ENCODE measurements at places on chromosomes 4 and X.
A peak's percentile ranks its signal among the peaks of the same experiment; 100 is the strongest.

DNA sequence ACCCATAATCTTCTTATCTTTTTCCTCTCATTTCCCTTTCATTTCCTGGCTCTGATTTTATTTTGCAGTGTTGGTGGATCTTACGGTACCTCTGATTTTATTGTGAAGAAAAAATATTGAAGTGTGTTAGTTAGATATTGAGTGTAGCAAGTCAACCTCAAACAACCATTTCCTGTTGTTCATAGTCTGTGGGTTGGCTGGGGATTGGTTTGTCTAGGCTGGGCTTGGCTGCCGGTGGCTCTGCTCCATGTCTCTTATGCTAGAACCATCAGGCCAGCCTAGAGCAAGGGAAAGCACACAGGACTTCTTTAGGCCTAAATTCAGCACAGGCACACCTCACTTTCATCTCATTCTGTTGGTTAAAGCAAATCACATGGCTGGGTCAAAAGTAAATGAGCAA is 383.1 kb upstream of the LCORL start:
- DNase-seq, result no peak

DNA sequence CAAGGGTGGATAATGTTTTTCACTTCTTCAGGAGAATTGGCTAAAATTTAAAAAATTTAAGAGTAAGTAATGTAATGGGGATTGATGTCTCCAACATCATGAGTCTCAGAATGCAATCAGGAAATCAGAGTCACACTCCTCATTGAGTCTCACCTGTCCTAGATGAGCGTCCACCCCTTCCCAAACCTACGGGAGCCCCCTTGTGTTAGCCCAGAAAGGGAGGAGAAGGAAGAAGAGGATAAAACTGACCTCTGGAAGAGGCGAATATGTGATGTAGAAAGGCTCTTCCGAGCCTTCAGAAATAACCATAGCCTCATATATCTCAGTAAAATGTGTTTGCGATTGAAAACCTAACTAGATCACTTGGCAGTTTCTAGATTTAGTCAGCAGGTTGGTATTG is 157.1 kb downstream of the DCLK2 start:
- no peak for DNase-seq

DNA sequence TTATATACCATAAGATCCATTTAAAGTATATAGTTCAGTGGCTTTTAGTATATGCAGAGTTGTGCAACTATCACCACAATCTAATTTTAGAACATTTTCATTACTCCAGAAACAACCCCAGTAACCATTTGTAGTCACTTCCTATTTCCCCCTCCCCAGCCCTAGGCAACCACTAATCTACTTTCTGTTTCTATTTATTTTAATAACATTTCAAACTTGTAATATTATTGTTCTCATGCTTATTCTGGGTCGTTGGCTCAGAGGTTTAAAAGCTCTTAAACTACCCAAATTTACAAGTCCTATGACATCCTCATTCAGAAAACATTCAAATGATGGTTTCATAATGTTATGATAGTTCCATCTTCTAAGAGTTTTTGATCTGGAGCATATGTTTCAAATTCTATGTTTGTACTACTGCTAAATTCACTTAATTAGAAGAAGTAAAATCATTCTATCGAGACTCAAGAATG is 18.4 kb downstream of the XIAP start:
- peak; percentile 65 for DNase-seq

DNA sequence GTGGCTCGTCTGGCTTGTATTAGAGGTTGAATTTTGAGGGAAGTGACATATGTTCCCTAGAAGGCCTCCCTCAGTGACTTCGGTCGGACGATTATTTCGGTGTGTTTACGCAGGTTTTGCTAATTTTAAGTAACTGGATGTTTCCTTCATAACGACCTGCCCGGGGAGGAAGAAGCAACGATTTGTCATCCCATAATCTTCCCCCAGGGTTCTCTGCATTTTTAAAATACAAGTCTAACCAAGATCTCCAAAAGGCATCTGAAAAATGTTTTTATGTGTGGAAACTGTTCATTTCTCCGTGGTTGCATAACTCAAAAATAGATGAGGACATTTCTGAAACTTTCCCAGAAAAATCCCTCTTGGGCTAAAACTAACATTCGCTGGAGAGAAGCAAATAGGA is 195.4 kb downstream of the SHOX start:
- no peak for DNase-seq

DNA sequence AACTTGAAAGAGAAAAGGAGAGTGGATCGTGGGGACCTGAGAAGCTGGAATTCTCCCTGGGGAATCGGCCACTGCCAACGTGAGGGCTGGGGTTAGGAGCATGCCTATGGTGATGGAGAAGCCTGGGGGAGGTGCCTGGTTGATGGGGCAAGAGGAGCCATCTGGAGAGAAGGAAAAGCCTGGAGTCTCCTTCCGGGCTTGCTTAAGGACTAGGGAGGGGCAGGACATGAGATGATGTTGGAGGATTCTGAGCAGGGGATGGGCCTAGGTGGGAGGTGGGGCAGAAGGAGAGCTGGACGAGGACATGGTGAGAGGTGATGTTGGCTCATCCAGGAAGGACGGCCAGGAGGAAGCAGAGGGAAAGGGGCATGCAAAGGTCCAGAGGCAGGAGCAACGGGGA is 35.0 kb upstream of the GYG2 start:
- DNase-seq, result no peak

- no peak for DNase-seq
These were observed 293.5 kb upstream of the FAT1 start for GRCh38 chr4:187017147-187017546.

DNA sequence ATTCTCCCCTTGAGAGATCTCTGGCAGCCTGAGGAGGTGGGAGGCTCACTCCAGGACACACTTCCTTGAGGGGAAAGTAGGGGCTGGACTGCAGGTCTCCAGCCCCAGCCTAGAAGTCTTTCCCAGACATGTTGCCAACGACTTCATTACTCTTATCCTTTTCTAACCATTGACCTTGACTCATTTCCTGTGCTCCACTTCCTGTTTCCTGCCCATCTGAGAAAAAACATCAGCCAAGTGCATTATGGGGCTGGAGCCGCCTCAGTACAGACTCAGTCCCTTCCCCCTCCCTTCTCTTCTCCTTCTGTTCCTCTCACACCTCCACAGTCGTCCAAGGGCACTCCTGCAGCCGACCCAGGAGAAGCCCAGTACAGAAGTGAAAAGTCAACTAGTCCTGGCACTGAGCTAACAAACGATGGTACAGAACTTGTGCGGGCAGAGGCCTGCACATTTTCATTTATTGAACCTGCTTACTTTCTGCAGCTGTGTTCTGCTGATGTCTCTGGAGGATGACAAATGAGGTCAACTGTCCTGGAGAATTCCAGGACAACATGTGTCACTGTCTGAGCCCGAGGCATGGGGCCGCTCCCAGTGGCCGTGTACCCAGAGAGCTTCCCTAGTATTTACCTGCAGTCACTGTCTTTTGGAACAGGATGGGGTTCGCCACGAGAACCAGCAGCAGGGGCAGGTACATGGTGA is 20.1 kb downstream of the GPR143 start:
- DNase-seq, result no peak

DNA sequence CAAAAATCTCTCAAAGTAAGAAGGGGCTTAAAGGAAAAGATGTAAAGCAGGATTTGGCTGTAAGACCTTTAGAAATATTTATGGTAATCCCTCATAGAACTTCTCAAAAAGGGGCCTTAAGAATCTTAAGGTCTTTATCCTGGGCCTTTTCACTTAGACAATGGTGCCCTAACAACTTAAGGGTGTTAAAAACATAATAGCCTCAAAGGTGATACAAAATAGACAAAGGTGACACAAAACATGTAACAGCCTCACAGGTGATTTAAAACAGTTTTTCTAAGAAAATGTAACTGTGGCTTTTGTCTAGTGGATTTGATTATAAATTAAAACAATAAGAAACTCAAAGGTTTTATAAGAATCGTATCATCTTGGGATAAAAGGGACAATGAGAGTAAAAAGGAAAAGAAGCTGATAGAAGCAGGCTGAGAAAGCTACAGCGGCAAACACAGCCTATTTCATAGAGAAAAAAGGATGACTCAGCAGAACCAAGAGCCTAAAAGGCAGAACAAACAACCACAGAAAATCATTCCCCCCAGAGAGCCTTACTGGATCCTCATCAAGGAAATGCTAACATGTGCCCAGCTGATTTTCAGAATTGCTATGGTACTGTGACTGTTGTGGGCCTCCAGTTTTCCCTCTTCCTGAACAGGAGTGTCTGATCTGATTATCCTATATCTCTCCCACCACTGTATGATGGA is 164.3 kb downstream of the STPG2 start:
- DNase-seq, result no peak

DNA sequence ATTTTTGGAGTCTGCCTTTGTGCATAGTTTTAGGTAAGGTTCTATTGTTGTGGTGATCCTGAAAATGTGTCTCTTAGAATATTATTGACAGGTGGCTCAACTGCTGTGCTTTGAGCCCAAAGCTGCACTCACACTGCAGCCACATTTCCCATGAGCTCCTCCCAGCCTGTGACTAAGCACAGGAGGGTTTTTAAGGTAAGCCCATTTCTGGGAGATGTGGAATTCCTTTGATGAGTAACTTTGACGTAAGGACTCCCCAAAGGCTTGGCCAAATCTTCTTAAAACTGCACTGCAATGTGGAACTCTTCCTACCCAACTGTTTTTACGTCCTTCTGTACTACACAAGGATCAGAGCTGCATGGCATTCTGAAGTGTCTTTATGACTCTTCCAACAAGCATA is 20.0 kb upstream of the TMPRSS11A start:
- no peak for DNase-seq

DNA sequence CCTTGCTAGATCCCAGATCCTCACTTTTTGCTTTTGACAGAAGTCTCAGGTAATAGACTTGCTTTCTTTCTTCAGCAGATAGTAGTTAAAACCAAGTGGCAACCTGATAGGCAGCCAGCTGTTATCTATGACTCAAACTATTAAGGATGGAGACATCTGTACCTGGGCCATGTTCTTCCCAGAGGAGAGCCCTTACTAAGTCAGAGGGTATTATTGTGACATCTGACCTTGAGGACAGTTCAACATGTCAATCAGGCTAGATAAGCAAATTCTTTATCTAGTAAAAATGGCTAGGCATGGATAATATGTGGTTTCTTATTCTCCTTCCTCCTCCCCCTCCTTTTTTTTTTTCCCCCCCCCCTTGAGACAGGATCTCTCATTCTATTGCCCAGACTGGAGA is 39.2 kb downstream of the TRIM2 start:
- DNase-seq, result no peak

GRCh38 chr4:6716958-6717655 is 1.1 kb downstream of the BLOC1S4 start:
- DNase-seq, result no peak

DNA sequence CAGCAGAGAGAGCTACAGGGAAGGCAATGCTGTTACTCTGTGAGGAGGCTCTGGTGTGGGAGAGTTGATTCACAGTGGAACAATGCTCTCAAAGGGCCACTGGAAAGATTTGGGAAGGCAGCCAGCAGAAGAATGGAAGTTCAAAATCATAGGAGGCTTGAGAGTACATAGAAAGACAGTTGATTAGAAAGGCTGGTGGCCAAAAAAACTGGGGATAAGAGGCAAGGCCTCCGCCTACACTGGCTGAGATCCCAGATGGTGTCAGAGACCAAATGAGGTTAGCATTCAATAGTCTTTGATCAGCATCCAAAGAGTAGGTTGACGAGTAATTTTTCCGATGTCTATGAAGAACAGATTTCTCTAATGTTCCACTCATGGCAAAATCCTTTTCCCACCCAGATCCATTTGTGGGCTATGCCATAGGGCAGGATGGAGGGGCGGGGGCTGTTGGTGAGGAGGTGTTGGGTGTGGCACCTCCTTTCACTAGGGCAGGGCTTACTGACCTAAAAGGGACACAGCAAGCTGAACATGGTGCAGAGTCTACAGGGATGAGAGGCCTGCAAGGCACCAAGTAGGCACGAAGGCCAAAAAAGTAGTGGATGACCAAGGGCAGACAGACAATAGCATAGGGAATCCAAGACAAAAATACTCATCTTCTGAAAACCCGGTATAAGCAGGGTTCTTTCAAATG is 15.1 kb downstream of the TEC start:
- no peak for DNase-seq

DNA sequence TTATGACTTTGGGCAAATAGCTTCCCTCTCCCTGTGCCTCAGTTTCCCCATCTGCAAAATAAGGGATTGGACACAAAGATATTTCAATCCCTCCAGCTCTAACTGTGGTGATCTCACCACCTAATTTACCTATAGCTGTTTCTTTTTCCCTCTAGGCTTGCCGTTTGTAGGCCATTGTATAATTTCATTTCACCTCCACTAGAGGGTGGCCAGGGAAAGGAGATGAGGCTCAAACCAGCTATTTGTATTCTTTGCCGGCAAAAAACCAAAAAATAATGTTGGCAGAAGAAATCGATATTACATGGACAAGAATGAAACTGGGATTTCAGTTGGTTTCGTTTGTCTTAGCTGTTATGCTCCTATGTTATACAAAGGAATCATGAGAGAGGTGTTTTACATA is 36.1 kb upstream of the DOCK11 start:
- DNase-seq, result peak; percentile 28

DNA sequence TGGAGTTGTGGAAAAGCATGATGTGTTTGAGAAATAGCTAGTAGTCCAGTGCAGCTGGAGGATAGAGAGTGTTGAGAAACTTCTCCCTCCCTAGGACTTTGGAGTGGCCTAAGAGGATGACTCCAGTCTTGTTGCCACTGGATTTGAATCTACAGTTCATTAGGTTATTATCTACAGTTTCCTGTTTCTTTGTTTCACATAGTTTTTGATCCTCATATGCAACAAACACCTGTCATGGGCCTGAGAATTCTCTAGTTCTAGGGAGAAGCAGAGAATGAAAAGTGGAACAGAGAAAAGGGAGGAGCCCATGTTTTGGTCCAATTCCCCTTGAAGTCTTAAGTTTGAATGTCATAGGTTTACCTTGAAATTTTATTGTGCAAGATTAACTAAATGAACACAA is 73.6 kb upstream of the TBC1D9 start:
- DNase-seq, result no peak

- DNase-seq, result peak; percentile 68
These were observed 1.5 kb upstream of the COMMD8 start for GRCh38 chr4:47465004-47465403.

DNA sequence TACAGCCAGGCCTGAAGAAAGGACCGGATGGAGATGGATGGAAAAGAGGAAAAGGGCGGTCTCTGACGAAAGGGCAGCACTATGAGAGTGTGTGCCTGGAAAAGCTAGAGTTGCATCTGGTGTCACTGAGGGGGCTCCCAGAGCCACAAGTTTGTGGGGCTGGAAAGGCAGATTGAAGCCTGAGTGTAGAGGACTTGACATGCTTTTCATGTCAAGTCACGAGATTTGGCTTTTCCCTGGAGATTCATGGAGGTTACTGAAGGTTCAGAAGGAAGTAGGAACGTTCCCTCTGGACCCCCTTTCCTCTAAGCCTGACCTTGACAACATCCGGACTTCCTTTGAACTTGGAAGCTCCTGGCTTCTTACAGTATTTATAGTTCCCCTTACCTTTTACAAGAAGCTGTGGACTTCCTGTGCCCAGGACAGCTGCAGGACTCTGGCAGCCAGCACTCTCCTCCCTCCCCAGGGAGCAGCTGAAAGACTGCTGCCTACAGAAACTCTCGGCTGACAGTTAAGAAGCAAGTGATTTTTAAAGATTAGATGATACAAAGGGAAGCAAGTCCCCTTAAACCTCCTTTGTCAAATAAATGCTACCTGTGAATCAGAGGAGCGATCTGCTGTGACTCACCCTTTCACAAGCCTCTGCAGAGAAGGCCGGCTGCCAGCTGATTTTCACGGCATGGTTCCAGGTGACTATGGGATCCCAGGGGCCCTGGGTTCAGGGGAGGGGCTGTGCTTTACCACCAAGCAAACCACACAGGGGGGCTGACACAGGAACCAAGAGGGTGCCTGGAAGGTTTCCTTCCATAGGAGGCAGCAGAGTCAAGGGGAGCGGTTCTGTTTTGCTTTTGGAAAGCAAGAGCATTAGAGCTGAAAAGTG is 72.9 kb upstream of the STIM2 start:
- no peak for DNase-seq

Measured in AML-193 (cell line).